SIG-M5 (cell line): ENCODE measurements at places on chromosomes 5 and 9.

DNA sequence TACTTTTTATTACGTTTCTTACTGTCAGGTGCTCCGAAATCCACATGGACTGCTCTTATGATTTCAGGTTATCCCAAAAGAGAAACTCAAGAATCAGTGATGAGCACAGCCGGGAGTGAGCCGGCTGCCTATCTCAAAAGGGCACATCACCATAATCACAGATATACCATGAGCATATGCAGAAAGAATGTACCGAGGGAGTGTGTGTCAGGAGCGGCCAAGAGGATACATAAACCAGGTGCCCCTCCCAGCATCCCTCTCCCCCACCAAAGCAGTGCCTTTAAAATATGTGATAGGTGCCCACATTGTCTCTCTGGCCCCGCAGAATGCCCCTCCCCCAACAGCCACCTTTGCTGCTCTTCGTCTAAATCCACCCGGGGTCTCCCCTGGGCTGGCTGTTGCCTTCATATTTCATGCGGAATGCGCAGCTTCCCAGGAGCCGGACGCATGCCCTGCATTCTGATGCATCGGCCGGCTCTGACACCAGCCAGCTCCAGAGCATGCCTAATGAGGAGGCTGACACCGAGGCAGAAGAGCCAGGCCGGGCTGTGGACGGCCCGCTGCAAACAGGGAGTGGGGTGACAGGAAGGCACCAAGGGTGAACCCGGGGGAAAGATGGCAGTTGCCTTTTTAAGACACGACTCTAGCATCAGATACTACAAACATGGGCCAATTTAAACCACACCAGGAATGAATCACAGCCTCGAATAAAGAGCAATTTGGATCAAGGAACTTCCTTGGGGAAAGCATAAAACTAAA, 652.3 kb downstream of the BNC2 start:
- DNase-seq: no peak

- DNase-seq: no peak
Observed at GRCh38 chr5:100165309-100165708, 369.9 kb upstream of the FAM174A start.

DNA sequence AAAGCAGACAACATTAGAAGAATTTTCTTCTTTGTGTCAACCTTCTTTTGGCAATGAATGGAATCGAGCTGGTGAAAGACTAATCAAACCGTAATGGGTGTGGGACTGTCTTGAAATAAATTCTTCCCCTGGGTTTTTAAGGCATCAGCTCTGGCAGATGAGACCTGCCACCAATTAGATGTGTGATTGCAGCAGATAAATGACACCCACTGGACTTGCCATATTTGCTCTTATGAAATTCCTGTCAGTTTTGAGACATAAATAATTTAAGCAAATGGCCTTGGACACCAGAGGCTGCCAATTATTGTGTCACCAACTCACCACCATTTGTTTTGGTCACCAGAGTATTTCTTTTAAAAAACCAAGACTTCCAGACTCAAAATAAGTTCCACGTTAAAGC, 135.9 kb upstream of the RGMB start:
- DNase-seq: no peak

GRCh38 chr5:135386886-135387628, 12.0 kb downstream of the MACROH2A1 start:
- peak; percentile 40 for DNase-seq

- no peak for DNase-seq
Observed at GRCh38 chr9:113559834-113560800, 96.6 kb downstream of the RGS3 start.

DNA sequence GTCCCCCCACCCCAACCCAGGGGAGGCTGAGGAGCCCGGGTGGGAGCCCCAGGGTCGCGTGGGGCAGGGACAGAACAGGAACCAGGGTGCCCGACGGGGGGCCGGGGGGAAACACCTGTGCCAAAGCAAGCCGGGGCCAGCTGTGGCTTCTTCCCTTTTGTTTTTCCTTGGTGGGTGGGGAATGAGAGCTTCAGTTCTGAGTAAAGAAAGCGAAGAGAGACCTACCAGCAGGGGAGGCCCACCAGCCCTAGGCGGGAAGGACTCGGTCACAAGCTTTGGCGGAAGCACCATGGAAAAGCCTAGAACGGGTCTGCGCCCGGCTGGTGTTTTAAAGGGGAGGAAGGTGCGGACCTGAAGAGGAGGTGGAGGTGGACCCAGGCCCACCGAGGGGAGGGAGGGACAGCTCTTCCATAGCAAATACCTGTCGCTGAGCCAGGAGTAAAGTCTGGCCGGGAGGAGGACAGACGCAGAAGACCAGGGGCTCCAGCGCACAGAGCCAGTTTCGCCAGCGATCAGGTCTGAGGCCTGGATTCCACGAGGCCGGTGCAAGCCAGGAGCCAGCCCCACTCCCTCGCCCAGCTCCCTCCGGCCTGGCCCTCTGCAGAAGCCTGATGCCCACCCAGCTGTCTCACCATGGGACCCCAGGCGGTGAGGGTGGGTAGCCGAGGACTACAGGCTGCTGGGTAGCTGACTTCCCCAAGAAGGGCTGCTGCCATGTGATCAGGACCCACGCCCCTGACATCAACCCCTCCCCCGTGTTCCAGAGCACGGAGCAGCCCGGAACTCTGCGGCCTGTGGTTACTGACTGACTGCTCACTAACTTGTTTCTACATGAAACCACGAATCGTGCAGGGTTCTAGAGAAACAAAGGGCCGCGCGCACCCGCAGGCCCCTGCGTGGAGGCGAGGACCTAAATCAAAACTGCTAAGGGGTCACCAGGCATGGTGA, 849 bp upstream of the MGAT1 start:
- peak; percentile 91 for DNase-seq

- no peak for DNase-seq
Observed at GRCh38 chr5:54547711-54548250, 30.2 kb downstream of the SNX18 start.

- DNase-seq: no peak
Observed at GRCh38 chr9:74777136-74777879, 110.4 kb downstream of the TRPM6 start.

- DNase-seq: no peak
Observed at GRCh38 chr9:131370638-131371037, 23.2 kb upstream of the PRRC2B start.

DNA sequence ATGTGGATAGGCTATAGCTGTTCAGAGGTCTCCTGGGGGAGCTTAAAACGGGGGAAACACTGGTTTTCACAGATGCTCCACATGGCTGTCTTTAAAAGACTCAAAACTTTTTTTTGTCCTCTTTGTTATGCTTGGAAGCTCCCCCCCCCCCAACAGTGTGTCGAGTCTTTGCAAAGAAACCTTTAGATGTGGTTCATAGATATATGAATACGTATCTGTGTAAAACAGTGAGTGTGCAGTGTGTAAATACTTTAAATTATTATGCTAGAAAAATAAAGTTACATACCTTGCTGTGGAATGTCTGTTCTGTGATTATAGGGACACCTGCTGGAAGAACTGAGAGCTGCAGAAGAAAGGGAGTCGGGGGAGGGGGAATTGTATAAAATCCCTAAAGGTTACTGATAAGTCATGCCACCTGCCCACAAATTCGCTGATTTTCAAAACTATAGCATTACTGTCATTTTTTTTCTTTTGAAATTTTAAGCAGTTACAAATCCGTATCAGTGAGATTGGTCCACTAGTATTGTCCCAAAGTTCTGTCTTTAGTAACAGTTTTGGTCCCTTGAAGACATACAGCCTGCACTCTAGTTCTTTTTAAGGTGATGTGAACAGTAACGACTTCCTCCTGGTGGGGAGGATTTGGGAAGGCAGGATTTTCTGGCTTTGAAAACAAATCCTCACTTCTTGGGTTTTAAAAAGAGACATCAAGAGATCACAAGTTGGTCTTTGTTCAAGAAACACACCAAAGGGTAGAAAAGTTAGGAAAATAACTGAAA, 22.9 kb downstream of the RGMB start:
- DNase-seq: no peak
